HAP-1 (cell line): ENCODE measurements at places on chromosomes 2 and 18.
A peak's percentile ranks its signal among the peaks of the same experiment; 100 is the strongest.

GRCh38 chr2:8487461-8487932, 194.4 kb upstream of the ID2 start:
- no peak for DNase-seq

DNA sequence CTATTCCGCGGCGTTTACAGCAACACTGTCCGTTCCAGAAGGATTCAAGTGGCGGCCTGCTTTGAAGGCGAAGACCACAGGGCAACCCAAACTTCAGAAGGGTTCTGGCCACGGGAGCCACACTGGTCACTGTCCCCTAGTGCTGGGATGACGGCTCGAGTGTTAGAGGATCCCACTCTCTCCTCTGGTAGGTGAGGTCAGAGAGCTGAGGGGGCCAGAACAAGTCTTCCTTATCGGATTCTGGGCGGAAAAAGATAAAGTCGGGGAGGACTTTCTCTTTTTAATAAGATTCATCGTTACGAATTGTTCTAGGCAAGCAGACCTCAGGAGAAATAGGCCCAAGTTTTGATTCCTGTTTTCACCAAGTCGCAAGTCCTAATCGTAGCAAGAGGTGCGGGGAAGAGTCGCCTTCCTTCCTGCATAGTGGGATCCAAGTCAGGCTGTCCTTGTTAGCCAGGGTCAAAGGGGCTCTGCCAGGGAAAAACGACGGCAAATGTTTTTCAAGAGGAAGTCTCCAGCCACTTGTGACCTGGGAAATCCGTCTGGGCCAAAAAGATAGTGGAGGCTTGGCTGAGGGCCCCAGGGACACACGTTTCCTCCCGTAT, 864 bp upstream of the MYL12A start:
- peak; percentile 35 for DNase-seq

GRCh38 chr2:227728035-227728434, at the start of gene SCYGR7:
SCYGR7 (plus strand) TSS chr2:227728335; CDS start chr2:227728335, 0 bp downstream.
- no peak for DNase-seq

DNA sequence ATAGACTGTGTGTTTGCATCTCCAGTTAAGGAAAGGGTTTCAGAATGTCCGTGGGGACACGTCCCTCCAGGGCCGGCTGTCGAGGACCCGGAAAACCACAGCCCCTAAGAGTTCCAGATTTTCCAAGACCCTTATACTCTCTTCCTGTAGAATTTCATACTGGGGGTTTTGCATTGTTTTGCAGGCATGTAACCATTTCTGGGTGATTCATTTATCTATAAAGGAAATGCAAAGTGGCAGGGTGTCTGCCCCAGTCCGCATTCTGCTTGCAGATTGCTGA, 8.5 kb downstream of the SP9 start:
- no peak for DNase-seq

DNA sequence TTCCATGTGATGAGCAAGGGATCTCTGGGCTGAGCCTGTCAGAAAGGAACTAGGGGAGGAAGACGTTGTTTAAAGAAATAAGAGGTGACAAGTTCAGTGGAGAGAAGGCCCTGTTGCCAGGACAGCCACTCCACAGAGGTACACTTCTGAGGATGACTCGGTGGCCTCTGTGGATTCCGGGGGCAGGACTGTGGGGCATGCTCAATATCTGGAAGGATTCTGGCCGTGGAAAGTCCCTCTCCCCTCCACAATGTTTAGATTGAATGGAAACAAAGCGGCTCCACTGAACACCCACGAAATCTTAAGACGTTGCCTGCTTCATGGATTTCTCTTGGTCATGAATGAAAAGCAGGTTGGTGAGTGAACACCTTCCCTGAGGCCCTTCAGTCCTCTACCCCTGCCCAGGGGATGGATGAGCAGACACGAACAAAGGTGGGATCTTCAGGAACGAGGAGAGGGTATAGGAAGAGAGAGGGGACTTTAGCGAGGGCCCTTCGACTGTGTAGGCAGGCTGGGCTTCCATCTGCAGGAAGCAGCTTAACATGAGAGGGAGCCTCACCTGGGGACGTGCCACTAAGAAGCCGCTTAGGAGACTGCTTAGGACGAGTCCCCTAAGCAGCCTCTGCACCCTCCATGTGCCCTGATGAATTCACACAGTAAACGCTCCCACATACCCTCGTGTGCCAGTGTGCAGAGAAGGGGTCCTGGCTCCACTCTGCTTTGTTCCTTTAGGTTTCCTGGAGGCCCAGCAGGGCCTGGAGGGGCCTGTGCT, 1.9 kb downstream of the NTSR2 start:
- no peak for DNase-seq

DNA sequence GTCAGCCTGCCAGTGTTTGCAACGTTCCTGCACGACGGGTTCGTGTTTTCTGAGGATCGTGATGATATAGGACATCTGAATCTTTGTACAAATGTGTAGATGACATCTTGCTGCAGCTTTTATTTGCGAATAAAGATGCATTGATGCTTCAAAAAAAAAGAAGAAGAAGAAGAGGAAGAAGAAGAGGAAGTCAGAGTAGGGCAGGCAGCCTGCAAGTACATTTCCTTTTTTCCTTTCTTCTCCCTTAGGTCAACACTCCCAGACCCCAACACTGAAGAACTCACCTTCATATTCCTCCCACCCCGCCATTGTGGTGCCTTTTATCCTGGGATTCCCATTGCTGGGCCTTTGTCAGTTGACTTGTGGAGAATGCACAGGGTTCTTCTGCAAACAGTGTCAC, 91.5 kb downstream of the FHOD3 start:
- DNase-seq, result no peak

DNA sequence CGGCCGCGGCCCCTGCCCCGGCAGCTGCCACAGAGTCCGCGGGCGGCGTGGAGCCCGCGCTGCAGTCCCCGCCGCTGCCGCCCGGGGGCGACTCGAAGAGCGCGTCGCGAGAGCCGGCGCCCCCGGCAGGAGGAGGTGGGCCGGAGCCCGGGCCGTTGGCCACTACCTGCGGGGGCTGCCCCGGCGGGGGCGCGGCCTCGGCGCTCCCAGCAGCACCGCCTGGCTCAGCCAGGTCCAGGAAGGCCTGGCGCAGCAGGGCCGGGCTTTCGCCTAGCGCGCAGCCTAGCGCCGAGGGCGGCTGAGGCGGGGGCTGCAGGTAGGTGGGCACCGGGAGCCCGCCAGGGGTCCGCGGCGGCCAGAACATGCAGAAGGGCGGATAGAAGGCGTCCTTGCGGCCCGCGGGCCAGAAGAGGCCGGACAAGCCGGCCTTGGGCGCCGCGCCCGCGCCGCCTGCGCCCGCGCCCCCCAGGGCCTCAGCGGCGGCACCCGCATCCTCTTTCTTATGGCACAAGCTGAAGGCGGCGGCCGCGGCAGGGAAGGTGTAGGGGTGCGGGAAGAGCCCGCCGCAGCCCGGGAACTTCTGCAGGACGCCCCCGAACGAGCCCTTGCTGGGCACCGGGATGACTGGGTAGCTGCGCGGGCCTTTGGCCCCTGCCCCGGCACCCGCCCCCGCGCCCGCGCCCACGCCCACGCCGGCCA, 3.9 kb downstream of the SKOR2 start:
- no peak for DNase-seq

DNA sequence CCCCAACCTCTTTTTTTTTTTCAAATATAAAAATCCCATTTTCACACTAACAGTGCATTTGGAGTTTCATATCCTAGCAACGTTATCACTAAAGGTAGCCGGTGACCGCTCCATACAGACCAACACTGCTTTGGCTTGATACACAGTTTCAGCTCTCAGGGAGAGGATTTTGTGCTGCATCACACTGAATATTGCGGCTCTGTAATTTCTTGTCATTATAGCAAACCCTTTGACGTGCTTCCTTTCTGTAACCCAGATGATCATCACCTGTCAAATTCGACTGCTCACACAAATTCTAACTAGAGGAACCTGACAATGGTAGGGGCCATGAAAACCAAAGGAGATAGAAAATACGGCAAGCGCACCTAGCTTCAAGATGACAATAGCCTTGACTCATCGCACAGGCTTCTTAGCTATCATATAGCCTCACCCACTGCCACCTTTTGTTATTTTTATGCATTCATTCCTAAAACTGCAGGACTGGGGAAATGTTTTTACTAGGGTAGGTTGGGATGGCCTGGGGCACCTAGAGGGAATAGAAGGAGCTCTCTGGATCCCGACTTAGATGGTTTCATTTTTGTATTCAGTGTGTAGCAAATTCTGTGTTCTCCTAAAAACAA, 582.9 kb upstream of the PIK3C3 start:
- DNase-seq, result peak; percentile 55

DNA sequence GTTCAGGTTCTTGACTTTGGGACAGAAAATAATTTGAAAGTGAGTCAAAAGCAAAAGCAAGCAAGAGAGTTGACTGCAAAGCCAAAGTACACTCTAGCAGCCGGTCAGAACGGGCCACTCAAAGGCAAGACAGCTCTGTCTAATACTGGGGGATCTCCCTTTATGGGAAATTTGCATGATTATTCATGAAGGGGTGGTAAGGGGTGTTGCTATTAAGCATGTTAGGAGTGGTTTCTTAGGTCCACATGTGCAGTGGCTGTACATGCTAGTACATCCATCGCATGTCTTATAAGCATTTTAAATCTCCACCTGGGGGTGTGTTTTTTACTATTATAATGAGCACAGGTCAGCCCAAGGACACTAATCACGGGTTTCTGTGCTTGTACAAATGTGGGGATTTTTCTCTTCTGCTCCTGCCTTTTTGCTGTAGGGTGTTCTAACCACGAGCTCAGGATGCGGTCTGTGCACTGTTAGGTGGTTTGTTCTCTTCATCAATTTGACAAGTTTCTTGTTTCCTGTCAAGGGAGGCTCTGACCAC, 60.2 kb upstream of the SPP2 start:
- no peak for DNase-seq

GRCh38 chr2:176913955-176914354, 298.6 kb upstream of the HNRNPA3 start:
- DNase-seq, result no peak

GRCh38 chr2:28325567-28326468, 66.8 kb upstream of the FOSL2 start:
- DNase-seq, result no peak

DNA sequence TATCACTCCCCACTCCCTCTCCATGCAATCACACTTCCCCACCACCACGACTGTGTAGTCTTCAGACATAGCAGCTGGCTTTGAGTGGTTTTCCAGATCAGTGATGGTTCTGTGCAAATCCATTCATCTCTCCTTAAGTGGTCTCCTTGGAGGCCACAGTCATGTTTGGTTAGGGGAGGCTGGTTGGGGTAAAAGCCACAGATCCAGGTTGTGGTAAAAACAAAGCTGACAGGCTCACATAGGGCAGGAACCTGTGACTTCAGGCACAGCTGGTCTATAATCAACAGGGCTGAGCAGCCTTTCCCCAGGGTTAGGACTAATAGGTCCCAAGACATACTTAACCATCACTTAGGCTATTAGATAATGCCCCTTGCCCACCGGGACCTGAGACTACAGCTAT, 46.2 kb upstream of the FZD7 start:
- DNase-seq, result no peak

DNA sequence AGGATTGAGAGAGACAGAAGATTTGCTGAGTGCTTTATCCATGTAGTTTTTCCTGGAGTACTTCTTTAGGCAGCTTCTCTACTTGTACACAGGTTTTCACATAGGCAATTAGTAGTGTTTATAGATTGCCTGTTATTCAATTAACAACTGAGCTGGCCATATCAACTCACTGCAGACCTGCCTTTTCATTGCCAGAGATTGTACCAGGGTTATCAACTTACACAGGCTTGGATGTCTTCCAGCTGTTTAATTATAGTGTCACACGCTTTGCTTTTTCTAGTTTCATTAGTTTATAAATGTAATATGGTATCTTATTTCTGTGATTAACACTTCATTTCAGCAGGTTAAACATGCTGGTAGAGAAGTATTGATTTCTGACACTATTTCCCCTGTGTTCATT, 125.9 kb downstream of the GPD2 start:
- no peak for DNase-seq

GRCh38 chr18:59459369-59460071, 100.5 kb upstream of the LMAN1 start:
- DNase-seq, result no peak

- DNase-seq, result no peak
Measured at GRCh38 chr18:44098551-44099098, 582.1 kb upstream of the SETBP1 start.

DNA sequence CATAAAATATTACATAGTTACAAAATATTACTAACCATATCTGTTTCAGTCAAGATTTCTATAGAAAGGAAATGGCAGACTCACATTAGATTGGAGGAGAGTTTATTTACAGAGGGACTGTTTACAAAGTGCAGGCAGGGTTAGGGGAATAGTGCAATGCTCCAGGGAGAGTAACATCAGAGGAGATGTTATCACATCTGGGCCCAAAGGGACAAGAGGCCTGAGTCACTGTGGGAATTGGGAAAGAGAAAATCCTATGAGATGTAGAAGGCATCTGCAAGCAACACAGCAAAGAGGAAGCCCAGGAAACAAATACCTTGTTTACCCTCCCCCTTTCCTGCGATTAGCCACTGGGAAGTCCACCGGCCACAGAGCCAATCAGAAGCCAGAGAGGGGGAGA, 227.3 kb upstream of the TANK start:
- DNase-seq, result no peak

DNA sequence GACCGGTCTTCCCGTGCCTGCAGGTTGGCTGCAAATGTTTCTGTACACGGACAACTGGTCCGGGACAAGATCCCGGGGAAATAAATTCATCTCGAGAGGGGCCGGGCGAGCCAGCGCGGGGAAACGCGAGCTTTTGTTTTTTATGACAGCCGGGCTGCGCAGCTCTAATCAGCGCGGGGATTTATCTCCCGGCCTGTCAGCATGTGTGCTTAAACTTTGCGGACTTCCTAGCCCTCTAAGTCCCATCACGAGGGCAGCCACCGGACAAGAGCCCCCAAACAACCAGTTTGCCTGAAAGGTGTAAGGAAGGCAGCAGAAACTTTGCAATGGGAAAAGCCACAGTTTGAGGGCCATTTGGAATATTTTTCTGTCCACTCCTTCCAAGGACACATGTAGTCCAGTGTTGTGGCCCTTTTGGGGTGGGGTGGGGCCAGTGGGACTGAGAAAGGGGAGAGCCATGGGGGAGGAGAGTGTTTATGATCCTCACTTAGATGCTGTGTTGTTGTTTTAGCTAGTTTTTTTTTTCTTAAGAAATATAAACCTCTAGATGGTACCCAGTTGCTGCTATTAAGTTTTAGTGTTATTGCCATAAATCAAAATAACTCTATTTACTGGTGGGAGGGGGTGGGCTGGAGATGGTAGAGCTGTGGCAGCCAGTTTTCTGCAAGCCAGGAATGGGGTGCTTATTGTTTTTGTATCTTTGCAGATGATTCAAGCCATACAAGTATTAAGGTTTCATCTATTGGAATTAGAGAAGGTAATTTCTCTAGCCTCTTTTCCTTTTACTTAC, 6.0 kb downstream of the MEIS1 start:
- peak; percentile 39 for DNase-seq

- DNase-seq, result peak; percentile 70
Measured at GRCh38 chr2:178306352-178307073, 112.2 kb downstream of the OSBPL6 start.
